H7 (cell line): ENCODE measurements at places on chromosomes 13 and 19.

- DNase-seq, result no peak
Measured at GRCh38 chr13:63124863-63125262, 1709.2 kb upstream of the PCDH20 start.

- DNase-seq, result no peak
Measured at GRCh38 chr13:112928020-112928971, 40.7 kb upstream of the MCF2L start.

- no peak for DNase-seq
Measured at GRCh38 chr13:103066079-103066780, at the start of gene SLC10A2. Gene SLC10A2 (minus strand): TSS chr13:103066417. CDS start chr13:103066249, 168 bp downstream.

DNA sequence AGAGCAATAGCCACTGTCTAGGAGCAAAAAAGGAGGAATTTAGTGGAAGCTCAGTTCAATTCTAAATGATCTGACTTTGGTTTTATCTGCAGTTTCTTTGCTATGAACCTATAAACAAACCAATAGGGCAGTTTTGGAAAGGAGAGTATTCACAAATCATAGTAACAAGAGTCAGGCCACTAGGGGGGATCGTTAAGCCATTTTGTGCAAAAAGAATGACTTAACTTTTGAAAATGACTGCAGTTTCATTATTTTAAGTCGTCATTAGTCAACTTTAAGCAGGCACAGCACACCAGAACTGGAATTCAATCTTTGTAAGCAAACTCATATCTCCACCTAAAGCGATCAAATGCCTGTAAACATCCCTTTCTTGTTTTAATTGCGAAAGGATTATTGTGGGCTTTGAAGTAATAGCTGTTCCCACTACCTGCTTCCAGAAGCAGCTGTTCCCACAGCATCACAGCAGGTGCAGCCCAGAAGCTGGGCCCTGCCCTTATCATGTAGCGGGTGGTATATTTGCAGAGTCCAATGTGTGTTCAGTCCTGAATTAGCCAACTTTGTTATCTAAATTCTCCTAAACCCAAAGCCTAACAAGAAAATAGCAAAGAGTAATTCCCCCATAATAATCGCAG, 51.5 kb downstream of the SOX21 start:
- DNase-seq, result peak; percentile 13

- no peak for DNase-seq
Measured at GRCh38 chr13:95783747-95784146, 106.8 kb downstream of the DNAJC3 start.

DNA sequence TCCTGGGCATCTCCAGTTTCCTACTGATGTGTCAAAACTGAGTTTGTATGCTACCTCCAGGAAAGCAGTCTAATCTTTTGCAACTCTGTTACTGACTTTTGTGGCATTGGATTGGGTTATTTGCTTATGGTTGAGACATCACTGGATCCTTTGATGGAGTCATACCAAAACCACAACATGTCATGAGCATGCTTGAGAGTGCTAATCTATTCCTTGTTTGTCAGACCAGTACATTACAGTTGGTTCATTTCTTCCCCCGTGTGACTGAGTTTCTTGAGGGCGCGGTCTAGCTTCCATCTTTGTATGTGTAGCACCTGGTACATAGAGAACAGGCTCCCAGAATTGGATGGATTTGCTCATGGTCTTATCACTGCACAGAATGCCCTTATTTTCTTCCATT, 43.2 kb downstream of the SUGT1 start:
- DNase-seq, result no peak

- no peak for DNase-seq
Measured at GRCh38 chr13:35697186-35697730, 220.8 kb upstream of the MAB21L1 start.

DNA sequence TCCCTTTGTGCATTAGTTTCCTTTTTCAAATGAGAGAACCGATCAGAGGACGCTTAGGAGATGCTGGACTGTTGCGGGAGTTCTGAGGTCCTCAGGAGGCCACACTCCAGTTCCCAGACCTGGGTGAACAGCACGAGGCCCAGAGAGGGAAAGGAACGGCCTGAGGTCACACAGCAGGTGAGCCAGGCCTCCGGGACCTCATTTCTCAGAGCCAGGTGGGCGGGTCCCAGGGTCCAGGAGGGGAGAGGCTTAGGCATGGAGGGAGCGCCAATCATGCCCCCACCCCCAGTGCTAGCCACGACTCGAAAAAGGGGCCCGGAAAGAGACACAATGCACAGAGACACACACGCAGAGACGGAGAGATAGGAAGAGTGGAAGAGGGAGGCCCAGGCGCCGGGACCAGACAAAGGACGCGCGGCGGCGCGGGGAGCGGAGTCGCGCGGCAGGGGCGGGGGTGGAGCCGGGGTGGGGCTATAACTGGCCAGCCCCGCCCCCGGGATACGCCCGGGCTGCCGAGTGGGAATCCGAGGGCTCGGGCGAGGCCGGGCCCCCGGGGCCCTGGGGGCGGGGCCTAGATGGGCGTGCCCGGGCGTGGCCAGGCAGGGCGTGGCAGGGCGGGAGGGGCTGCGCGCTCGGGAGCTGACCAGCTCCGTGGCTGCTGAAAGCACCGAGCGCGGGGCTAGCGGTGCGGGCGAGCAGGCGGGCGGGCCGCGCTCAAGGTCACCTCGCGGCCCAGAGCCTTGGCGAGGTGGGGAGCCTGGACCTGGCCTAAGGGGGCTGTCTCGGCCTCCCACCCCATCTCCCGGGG, 1.6 kb downstream of the ELAVL3 start:
- peak; percentile 100 for DNase-seq

GRCh38 chr19:44447916-44448674, at the start of gene ZNF229:
Gene ZNF229 (minus strand): TSS chr19:44448472. CDS start chr19:44442847, 5,625 bp downstream.
- no peak for DNase-seq

DNA sequence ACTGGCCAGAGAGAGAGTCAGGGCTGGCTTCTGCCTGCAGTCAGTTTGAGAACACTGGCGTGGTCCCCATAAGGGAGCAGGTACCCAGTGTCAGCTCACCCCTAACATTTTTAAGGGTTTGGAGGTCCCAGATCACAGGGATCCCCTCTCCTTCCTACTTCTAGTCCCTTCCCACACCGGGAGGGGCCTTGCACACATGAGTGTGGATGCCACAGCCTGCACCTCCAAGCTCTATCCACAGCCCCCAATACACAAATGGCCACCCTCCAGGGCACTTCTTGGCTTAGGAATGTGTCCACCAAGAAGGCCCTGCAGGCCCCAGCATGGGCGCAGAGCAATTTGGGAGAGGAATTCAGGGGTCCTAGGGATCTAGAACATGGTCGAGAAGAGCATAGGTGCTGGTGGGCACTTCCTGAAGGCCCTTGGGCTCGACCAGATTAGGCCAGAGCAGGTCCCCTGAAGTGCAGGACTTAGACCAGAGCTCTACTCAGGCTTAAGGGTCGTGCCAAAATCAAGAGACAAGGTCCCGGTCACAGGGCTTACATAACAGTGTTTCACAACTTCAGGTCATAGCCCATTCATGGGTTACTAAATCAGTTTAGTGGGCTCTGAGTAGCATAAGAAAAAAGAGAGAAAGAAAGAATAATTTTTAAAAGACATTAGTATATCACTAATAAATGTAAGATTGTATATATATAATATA, 16.0 kb downstream of the FXYD5 start:
- DNase-seq, result no peak

DNA sequence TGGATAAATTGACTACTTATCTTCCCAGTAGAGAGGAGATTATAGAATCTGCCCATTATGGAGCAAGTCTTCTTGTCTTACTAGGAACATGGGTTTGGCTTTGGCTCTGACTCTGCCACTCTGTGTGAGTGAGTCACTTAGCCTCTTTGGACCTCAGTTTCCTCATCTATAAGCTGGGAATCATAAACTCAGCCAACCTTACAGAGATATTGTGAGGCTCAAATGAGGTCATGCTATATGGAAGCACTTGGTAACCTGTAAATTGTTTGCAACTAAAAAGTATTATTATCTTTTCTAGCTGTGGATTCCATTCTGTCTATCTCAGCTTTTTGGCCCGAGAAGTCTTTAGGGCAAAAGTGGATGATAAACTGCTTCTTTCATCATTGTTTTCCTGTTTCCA, 186.8 kb upstream of the TSC22D1 start:
- no peak for DNase-seq

DNA sequence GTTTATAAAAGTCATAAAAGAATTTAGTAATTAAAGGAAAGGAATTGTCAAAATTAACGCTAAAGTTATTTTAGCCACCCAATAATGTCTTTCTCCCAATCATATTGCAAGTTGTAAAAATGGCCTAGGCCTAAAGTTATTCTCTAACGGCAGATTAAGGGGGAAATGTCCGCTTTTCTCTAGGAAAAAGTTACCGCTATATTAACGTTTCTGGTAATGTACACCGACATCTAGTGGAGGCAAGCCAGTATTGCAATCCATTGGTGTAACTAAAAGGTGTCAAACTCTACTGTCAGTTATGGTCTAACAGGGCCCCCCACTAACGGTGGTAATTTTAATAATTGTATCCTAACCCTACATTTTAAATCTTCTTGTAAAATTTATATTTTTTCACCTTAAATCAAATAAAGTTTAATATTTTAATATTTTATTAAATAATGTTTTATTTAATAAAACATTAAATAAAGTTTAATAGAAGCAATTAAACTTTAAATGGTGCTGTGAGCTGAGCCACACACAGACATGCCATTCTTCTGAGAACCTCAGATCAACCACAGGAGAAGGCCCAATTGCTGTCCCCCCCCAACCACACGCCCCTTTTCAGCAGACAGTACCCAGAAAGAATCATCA, 35.9 kb upstream of the ZSCAN5A start:
- DNase-seq, result peak; percentile 33

DNA sequence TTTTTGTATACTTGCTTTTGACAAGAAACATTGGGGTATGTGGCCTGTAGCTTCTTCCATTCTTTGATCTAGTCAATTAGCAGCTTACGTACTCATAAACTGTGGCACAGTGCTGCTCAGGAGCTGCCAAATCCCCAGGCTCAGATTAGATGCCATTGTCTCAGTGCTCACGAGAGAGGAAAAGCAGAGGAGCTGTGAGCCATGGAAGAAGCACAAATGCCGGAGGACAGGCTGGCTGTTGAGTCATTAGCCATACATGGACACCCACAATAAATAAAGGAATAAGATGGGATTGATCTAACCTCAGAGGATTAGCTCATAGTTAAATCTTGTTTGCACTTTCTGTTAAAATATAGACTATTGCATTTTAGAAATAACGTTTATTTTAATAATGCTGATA, 121.7 kb downstream of the POSTN start:
- no peak for DNase-seq

DNA sequence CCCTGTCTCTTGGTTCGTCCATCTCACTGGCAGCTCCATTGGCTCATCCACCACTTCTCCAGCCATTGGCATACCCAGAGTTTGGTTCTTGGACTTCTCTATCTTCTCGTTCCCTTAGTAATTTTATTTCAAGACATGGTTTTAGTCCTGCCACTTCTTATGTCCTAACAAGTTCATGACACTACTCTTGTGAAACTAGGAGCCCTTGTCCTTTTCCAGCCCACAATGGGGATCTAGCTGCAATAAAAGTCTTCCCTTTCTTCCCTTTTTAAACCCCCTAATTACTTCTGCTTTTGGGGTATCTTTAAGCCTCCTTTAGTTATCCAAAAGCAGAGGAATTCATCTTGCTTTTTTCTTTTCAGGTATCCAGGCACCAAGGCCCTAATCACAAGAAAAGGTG, 2.9 kb upstream of the RCBTB2 start:
- DNase-seq, result no peak

DNA sequence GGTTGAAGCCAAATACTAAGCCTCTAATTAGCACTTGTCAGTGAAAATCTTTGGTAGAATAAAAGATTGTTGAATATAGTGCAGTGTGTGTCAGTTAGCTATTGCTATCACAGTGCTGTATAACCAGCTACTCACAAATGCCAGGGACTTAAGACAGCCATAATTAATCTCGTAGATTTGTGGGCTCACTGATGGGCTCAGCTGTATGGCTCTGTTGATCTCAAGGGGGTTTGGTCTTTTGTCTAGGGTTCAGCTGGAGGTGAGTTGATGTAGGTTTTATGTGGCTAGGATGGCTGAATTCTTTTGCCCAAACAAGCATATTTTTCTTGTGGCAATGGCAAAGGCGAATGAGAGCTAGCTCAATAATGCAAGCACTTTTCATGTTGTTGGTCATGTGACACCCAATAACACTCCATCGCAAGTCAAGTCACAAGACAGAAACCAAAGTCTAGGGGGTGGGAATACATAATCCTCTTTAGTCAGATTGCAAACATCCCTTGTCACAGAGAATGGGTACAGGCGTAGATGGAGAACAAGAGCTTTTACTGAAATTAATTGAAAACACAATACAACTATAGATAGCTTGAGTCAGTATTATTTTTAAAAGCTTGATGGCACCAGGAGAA, 121.7 kb upstream of the EDNRB start:
- DNase-seq, result no peak

- no peak for DNase-seq
Measured at GRCh38 chr13:58165617-58166016, 534.1 kb downstream of the PCDH17 start.

- DNase-seq, result no peak
Measured at GRCh38 chr13:79799059-79799867, 318.3 kb downstream of the NDFIP2 start.
